Lower leg skin (tissue), 4 donors: ENCODE measurements at places on chromosomes 4 and X. TPM values are rescaled to one million over a fixed set of nuclear protein-coding genes. Genes with fewer than 3 reads are reported as not detected.

- no peak for DNase-seq
Observed at GRCh38 chrX:119687661-119688413, 5.1 kb downstream of the SEPTIN6 start.

DNA sequence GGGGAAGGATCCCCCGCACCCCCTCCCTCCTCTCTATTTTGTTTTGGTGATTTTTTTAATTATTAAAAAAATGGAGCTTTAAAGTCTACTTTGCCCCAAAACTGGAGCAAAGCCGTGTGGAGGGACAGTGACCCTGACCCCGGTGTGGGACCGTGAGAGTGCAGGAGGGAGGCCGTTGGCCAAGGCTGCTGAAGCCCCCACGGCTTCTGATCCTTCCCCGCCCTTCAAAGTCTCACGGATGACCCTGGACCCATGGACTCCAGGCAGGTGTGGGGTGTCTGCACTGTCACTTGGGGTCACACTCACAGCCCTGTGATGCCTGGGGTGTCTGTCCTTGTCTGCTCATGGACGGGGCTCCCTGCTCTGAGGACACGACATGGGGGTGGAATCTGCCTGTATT is 133.3 kb downstream of the CPZ start:
- DNase-seq: no peak

DNA sequence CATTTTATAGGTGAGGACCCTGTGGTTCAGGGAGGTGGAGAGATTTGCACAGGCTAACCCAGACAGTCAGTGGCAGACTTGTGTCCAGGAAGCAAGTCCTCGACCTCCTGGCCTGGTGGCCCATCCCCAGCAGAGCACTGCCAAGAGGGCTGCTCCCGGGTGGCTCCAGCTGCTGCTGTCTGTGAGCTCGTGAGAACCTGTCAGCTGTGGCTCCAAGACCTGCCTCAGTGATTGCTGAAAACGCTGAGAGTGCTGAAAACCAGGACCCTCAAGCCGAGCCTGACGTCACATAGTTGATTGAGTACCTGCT is 74.2 kb downstream of the RTL9 start:
- no peak for DNase-seq

GRCh38 chr4:15007201-15007600 is 4.9 kb downstream of the CPEB2 start:
- no peak for DNase-seq

GRCh38 chr4:98248934-98249333 is 12.2 kb upstream of the RAP1GDS1 start:
- no peak for DNase-seq

The CABS1 gene
- total RNA-seq: not detected

The GPC4 gene
- 3.5 TPM for total RNA-seq

The CCDC160 gene
- total RNA-seq: 0.25 TPM

- no peak for DNase-seq
Observed at GRCh38 chrX:120768681-120769080, 107.0 kb downstream of the CT47B1 start.

The MTM1 gene
- total RNA-seq: 13.9 TPM

The MMAA gene
- 9.3 TPM for total RNA-seq

DNA sequence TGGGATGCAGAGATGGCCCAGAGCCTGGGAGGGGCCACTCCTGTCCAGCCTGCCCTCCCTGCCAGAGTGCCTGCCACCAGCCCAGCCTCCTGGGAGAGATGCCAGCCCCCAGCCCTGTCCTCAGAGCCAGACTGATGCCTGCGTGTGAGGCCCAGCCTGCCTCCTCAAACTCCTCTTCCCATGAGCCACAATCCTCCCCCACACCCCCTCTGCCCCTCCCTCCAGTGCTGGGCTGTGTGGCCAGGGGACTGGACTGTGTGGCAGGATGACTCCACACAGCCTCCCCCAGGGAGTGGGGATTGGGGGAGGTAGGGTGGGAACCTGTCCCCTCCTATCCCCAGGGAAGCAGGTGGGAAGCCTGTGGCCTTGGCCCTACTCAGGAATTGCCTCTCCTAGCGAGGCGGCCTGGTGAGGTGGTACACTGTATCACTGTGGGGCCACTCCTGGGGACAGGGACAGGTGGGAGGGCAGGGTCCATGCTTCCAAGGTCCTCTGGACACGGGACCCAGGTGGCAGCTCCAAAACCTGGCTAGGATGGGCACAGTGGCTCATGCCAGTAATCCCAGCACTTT is 4.3 kb upstream of the SH3BP2 start:
- DNase-seq: peak; percentile 88

DNA sequence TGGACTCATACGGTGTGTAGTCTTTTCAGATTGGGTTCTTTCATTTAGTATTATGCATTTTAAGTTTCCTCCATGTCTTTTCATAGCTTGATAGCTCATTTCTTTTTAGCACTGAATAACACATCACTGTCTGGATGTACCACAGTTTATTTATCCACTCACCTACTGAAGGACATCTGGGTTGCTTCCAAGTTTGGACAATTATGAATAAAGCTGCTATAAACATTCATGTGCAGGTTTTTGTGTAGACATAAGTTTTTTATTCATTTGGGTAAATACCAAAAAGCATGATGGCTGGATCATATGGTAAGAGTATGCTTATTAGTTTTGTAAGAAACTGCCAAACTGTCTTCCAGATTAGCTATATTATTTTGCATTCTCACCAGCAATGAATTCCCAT is 29.0 kb downstream of the CNOT6L start:
- DNase-seq: no peak

GRCh38 chrX:96791559-96791958 is 92.1 kb upstream of the RPA4 start:
- DNase-seq: no peak

DNA sequence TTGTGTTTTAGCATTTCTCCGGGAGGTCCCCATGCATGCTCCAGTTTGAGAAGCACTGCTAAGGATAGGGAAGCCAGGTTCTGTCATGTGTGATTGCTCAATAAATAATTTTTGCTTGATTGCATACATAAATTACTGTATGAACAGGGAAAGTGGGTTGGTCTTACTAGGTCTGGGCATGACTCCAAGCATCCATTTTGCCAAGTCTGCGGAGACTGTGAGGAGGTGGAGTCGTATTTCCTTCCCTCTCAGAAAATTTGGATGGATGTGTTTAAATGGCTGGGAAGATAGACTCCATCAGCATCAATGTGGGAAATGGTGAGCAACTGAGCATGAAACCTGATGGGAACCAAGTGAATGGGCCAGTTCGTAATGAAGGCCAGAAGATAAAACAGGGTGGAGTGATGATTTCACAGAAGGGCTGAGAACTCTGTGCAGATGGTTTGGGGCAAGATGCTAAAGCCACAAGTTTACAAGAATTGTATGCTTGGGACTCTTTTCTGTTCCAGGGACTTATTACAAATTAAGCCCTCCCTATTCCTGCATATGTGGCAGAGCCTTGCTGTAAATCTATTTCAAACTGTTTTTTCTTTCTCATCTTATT is 84.1 kb downstream of the NHS start:
- peak; percentile 54 for DNase-seq

The GASK1B gene
- total RNA-seq: 3.8 TPM

The TLR10 gene
- total RNA-seq: not detected

The CSAG3 gene
- total RNA-seq: not detected

The NAT8L gene
- total RNA-seq: 0.83 TPM

DNA sequence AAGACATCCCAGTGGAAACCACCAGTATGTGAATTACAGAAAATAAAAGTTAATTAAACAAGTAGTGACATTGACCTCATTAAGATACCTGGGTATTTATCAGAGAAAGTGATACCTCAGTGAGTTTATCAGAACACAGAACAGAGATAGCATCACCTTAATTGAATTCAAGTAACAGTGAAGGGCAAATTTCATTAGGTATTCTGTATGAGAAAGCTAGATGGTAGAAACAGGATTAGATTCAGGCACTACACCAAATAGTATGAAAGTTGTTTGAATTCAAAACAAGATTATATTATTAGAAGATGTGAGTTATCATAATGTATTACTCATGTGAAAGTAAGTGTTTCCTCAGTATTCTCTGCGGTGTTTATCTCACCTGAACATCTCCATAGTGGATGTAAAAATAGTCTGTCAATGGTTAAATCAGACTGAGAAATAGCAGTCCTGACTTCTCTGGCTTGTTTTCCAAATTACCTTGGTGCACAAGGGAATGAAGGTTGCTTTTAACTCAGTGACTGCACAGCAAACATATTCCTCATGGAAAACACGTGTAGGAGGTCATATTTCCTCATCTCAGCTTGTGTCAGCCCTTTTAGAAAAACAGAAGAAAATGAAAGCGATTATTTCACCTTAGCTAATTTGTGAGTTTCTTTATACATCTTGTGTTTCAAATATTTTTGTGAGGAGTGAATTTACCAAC is 79.9 kb upstream of the PCDH18 start:
- DNase-seq: no peak

GRCh38 chr4:42638321-42638720 is 18.6 kb downstream of the ATP8A1 start:
- no peak for DNase-seq

The SHISA3 gene
- 0.22 TPM for total RNA-seq

GRCh38 chrX:33190016-33190415 is 21.3 kb downstream of the DMD start:
- DNase-seq: no peak

The CITED1 gene
- 2.7 TPM for total RNA-seq

- DNase-seq: peak; percentile 61
Observed at GRCh38 chr4:41363384-41363981, 106.8 kb downstream of the UCHL1 start.

DNA sequence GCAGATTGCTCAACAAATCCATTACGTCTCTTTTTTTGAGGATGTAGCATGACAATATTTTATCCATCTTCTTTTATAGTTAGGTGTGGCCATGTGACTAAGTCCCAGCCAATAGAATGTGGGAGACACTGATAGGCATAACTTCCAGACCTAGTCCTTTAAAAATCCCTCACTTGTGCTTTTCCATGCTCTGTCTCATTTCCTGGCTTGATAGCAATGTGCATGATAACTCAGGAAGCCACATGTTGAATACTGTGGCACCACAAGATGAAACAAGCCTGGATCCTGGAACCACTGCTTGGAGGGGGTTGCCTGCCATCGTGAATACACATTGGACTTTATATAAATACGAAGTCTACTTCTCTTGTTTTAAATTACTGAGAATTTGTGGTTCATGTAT is 184.0 kb upstream of the NEIL3 start:
- no peak for DNase-seq

DNA sequence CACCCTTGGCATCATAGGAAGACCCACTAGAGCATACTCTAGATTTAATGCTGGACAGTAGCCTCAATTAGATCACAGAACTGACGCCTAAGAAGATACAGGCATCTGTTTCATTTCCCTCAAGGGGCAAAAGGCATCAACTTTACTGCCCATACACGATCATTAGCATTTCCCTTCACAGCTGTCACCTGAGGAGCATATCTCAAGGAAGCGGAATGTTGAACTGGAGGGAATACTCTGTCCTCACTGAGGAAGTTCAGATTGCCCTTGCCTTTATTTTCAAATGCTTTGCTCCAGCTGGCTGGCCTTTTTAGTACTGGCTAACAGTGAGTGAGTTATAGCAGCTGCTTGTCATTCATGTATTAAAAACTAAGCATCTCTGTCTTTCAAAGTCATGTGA is 508.4 kb upstream of the GALNT7 start:
- no peak for DNase-seq

DNA sequence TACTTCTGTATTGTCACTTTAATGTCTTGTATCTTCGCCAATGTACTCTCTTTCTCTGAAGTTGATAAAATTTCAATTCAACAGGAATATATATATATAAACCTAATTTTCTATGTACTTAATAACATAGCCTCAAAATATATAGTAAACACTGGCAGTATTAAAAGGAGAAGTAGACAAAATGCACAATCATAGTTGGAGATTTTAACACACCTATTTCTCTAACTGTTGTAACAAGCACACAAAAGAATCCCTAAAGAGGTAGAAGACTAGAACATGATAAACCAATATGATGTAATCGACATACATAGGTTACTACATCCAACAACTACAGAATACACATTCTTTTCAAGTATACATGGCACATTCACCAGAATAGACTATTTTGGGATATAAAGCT is 65.5 kb downstream of the ZNF81 start:
- no peak for DNase-seq

The RAB41 gene
- total RNA-seq: not detected

- DNase-seq: no peak
Observed at GRCh38 chr4:118981839-118982381, 93.3 kb downstream of the SYNPO2 start.

- no peak for DNase-seq
Observed at GRCh38 chr4:80276931-80277330, 10.5 kb downstream of the FGF5 start.

The POU3F4 gene
- not detected for total RNA-seq

DNA sequence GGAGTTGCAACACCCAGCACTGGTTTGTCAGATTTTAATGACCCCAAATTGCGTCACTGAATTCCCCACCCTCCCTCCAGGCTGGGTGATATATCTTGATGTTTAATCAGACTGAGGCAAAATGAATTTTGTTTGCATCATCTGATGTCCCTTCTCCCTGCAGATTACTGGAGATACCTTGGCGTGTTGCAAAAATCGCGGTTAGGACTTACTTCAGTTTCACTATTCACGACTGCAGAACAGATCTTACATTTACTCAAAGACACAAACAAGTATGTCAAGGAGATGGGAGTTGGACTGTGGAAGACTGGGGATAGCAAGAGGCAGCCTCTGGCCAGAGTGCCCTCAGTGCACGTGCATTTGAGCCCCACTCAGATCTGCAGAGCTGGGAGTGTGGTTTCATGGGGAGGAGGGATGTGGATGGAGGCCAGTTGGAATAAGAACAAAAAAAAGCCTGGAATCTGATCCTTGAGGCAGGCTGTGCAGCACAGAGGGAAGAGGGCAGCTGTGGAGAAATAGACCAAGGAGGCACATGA is 92.2 kb upstream of the MTM1 start:
- DNase-seq: no peak

The IL9R gene
- not detected for total RNA-seq

The ATP8A1 gene
- 4.9 TPM for total RNA-seq

DNA sequence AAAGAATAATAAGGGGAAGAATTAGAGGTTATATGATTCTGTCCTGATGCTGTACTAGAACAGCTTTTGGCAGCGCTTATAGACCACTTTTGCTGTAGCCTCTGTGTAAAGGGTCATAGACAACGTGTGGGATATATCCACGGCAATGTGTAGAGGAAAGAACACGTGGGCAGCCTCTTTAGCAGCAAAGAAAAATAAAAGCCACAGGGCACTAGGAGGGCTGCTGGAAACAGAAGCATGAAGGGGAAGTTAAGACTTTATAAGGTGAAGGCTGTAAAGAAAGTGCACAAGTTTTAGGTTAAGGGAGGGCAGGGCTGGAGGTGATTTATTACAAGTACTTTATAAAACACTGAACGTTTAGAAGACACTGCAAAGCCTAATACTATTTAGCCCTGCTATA is 20.1 kb upstream of the PHEX start:
- no peak for DNase-seq

The ARSH gene
- total RNA-seq: not detected

The VSIG1 gene
- not detected for total RNA-seq

GRCh38 chr4:141309874-141310273 is 89.2 kb downstream of the ZNF330 start:
- no peak for DNase-seq

- no peak for DNase-seq
Observed at GRCh38 chr4:24497221-24497620, 87.1 kb downstream of the DHX15 start.
